ENCODE measurements at places on chromosomes 1 and 21.

DNA sequence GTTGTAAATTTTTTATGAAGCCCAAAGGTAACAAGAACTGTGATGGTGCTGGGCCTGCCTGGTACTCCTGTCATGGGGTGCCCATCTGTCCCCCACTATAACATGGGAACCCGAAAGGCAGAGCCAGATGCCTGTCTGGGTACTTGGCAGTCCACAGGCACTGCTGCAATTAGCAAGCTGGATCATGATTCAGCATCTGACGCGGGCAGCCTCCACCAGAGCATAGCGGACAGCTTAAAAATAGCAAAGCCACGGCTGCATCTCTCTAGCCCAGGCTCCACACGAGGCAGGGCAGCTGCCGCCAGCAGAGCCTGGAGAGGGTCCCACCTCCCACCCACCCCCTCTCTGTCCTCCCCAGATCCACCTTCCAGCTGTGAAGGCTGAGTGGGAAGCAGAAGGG, 22.9 kb downstream of the SUSD4 start:
- peak; percentile 51 for DNase-seq

- no peak for DNase-seq
Observed at GRCh38 chr1:153573351-153573750, 7.7 kb upstream of the S100A2 start.

GRCh38 chr1:42240966-42241755, 76.6 kb upstream of the GUCA2A start:
- DNase-seq, result no peak

GRCh38 chr1:216462066-216462775, 39.0 kb upstream of the USH2A start:
- DNase-seq, result no peak

DNA sequence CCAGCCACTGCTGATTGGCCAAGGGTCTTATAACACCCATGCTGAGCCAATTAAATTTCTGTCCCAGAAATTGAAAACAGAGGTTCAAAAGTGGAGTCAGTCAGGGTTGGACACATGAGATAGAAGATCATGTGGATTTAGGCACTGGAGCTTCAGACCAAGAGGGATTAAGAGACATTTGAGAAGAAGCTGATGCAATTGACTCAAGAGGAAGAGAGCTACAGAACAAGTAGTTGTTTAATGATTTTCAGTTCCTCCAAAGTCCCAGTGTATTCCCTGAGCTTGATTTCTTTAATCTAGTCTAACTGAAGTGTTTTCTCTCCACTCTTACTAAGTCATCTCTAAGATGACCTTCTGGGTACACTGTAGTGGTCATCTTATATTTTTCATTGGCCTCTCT, 227.1 kb downstream of the DUSP10 start:
- DNase-seq, result no peak

- no peak for DNase-seq
Observed at GRCh38 chr1:117237726-117238381, 27.1 kb upstream of the VTCN1 start.

GRCh38 chr21:39182484-39183271, 573 bp downstream of the PSMG1 start:
- DNase-seq, result no peak

GRCh38 chr1:179129702-179130473, 48.0 kb downstream of the TOR3A start:
- no peak for DNase-seq

DNA sequence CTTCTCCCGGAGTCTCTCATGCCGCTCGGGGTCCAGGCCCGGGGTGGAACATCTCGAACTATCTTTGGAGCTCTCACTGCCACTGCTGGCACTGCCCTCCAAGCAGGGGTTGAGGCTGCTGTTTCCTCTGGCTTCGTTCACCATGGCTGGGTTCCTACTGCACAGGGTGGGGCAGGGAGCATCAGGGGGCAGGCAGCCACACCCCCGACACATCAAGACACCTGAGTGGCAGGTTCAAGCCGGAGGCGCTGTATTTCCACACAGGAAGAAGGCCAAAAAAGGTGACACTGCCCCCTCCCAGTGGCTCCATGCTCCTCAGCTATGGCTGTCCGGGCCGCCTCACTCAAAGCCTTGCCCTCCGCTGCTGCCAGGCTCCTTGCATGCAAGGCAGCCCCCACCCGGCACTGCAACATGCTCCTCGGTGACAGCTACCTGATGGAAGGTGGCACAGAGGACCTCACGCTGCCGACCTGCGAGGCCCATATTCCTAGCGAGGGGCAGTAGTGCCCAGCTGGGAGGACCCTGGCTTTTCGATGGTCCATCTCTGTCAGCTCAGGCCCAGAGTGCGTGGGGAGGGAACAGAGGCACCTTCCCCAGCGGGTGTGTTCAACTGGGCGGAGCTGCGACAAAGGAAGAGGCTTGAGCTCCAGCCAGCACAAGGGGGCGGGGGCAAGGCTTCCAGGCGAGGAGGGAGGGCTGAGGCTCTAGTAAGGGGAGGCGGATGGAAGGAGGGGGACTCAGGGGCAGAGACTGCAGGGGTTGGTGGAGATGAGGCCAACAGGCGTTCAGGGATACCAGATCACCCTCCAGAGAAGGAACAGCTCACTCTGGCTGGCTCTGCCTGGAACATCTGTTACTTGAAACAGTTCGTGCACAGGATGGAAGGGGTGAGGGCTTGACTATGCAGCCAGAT, 2.5 kb downstream of the MTHFR start:
- DNase-seq, result peak; percentile 64

- no peak for DNase-seq
Observed at GRCh38 chr1:111449703-111450017, 396 bp downstream of the ATP5PB start.

GRCh38 chr1:145855426-145855948, 3.4 kb downstream of the PIAS3 start:
- no peak for DNase-seq

DNA sequence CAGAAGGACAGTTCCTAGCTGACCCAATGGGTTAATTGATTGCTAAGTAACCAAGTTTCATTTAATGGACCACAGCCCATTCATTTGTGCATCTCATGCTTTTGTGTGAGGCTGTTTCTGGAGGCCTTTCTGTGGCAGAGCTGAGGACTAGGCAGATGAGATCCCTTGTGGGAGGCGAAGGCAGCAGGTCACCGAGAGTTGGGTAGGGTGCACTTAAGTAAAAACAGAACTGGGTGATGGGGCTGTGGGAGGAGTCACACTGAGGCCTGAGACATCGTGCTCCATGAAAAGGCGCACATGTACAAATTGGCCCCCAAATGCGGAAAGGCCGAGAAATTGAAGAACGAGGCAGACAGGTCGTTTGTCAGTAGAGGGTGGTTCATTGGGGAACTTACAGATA, 60.9 kb downstream of the S100B start:
- no peak for DNase-seq

GRCh38 chr1:3922201-3922725, 22.2 kb upstream of the C1orf174 start:
- DNase-seq, result no peak

DNA sequence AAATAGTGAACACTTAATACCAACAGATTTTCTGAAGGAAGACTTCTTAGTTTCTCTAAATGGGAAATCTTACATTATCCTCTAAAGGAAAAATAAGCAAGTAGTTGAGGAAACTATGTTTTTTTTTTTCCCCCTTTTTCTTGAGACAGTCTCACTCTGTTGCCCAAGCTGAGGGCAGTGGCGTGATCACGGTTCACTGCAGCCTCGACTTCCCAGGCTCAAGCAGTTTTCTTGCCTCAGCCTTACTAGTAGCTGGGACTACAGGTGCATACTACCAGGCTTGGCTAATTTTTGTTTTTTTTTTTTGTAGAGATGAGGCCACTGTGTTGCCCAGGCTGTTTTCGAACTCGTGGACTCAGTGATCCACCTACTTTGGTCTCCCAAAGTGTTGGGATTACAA, 3.9 kb downstream of the MTR start:
- no peak for DNase-seq

DNA sequence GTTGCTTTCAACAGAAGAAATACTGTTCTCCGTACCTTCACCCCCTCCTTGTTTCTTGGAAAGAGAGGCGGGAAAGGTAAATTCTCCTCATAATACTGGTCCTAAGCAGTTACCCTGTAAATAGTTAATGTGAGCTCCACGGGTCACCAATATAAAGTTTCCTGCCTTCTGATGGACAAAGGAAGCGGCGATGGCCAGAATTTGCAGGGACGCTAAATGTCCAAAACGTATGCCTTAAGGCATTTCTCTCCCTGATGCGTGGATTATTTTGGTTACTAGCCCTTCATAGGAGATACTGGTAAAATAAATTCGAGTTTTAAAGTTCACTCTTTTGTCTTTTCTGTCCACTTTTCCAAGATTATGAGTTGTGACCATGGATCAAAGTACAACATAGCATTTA, 898 bp upstream of the PTGS2 start:
- no peak for DNase-seq
